ENCODE measurements at places on chromosomes 13 and 19. TPM values are rescaled to one million over a fixed set of nuclear protein-coding genes. Genes with fewer than 3 reads are reported as not detected.
A peak's percentile ranks its signal among the peaks of the same experiment; 100 is the strongest.

The ZSCAN4 gene
- polyA plus RNA-seq, result not detected

The ZNF792 gene
- 2.1 TPM for polyA plus RNA-seq

The KLF1 gene
- not detected for polyA plus RNA-seq

- DNase-seq, result no peak
Observed at GRCh38 chr19:10068205-10068604, 17.9 kb upstream of the SHFL start.

- peak; percentile 82 for DNase-seq
Observed at GRCh38 chr19:48965806-48966540, 864 bp downstream of the FTL start.

Data from SK-N-SH (cell line).